NCI-H460 (cell line): ENCODE measurements at places on chromosomes 3 and 15. TPM values are rescaled to one million over a fixed set of nuclear protein-coding genes. Genes with fewer than 3 reads are reported as not detected.
A peak's percentile ranks its signal among the peaks of the same experiment; 100 is the strongest.

GOLGA8R gene
- total RNA-seq, result 0.81 and 1.2 TPM in 2 replicates

ABHD17C gene
- total RNA-seq, result 6.7 and 7.8 TPM in 2 replicates

GRCh38 chr15:98727115-98728040, 79.0 kb downstream of the IGF1R start:
- peak; percentile 80 for DNase-seq

- DNase-seq, result peak; percentile 7
Observed at GRCh38 chr3:192188218-192188835, 539.0 kb downstream of the FGF12 start.

EEF1AKMT4 gene
- 15.1 and 15.8 TPM in 2 replicates for total RNA-seq

DNA sequence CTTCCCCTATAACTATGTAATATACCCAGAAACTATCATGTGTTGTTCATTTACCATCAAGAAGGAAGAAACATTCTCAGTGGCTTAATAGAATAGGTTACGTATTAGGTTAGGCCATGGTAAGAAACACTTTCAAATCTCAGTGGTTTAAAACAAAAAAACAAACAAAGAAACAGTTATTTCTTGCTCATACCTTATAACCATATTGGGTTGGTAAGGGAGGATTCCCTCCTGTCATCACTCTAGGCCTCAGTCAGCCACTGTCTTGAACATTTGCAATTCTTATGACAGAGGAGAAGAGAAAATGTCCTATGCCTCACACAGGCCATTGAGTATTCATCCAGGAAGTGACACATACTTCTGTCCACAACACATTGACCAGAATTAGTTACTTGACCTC, 727.7 kb upstream of the NECTIN3 start:
- no peak for DNase-seq

USP50 gene
- total RNA-seq, result not detected in 2 replicates

GRCh38 chr3:117016378-117016777, 306.8 kb downstream of the TUSC7 start:
- no peak for DNase-seq

EFHB gene
- total RNA-seq, result 0.35 and 0.72 TPM in 2 replicates

GRCh38 chr15:78302579-78303312, 3.3 kb upstream of the SKIC8 start:
- no peak for DNase-seq

SNRPN gene
- total RNA-seq, result 222 and 226 TPM in 2 replicates

GRCh38 chr15:36707884-36708435, 128.5 kb downstream of the CDIN1 start:
- DNase-seq, result no peak

UROC1 gene
- not detected in 2 replicates for total RNA-seq

CIAO2A gene
- total RNA-seq, result 126 and 150 TPM in 2 replicates

DNA sequence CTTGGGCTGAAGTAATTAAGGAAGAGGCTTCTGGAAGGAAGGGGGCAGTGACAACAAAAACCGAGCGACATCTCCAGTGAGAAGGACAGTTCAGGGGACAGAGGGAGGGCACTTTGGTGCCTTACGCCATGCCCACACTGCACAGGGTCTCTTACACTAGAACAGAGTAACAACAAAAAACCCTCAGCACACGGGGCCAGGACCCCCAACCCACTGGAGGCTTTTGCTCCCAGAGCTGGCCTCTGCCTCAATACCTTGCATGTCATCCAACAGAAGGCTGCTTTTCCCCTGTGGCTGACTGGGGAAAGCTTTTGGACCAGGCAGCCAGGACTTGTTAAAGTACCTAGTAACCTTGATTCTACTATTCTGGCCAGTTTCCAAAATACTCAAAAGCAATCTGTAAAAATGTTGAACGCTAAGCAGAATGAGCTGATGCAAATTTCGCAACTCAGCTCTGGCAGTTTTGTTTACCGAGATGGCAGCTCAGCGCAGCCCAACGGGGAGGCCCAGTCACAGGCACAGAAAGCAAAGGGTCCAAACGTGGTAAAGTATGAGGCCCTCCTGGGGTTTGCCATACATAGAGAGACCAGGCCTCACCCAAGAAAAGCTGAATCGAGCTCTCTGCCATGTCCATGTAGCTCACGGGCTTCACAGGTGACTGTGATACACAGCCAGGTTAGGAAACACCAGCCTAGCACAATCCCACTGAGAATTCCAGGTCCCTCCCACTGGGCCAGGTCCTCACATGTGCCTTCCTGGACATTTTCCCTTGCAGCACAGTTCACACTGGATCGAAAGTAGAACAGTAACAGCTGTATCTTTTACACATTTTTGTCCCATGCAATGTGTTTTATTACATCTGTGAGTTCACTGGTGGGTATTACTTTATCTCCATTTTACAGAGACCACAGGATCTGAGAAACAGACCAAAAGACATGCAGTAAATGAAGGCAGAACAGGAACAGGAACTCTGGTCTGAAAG, 6.0 kb downstream of the CHCHD4 start:
- no peak for DNase-seq

GRCh38 chr3:172107403-172107802, 68.0 kb downstream of the FNDC3B start:
- DNase-seq, result no peak

DNA sequence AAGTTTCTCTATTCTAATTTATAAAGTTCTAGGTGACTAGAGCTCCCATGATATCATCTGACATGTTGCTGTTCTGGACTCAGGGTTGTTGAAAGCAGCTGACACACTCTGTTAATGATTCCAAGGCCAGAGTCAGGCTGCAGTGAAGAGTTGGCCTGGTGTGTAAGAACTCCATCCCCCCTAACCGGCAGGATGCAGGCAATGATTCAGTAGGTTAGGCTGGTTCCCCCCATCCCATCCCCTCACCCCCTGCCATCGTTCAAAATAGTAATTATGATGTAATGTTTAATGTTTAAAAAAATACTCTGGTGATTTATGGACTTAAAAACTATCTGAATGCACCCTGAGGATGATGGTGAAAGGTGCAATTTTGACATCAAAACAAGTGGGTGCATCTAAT, 4.6 kb upstream of the TRIM71 start:
- no peak for DNase-seq

DNA sequence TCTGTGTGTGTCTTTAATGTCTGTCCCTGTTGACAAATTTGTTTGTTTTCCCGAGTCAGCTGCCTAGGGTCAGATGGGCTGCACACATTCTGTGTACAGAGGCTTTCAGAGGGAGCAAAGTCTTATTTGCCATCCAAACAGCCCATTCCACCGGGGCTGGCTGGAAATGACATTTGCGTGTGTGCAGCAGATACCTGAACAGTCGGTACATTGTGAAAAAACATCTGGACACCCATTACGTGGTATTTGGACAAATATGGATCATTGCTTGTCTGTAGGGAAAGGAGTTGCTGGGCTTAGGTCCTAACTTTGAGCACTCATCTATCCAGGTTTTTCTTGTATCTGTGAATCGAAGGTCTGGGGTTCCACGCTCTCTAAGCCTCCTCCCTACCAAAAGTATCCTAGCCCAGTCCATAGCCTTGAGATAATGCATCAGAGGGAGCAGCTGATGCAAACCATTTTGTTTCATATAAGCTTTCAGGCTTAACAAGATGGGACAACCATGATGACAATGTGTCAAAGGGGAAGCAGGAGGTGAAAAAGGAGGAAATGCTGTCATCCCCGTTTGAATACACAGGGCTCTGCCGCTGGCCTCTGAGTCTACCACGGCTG, 22.2 kb upstream of the CMTM8 start:
- no peak for DNase-seq

DNA sequence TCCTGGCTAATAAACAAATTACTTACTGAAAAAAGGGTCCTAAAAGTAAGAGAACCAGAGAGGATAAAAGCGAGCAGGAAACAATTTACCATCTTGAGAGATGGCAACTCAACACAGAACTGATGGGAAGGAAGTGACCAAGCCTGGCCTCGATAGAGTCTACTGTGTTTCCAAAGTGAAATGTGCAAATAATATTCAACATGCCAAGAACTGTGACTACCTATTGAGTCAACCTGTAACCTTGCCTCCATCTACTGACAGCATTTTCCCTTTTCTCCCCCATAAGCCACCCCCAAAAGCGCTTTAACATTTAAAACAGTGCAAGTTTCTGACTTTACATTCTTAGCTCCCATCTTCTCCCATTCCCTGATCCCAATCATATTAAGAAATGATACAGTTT, 75.4 kb upstream of the PSMD6 start:
- no peak for DNase-seq

ATP13A5 gene
- total RNA-seq, result not detected in 2 replicates

- DNase-seq, result peak; percentile 58
Observed at GRCh38 chr3:111739311-111739911, 119.7 kb upstream of the PHLDB2 start.

DNA sequence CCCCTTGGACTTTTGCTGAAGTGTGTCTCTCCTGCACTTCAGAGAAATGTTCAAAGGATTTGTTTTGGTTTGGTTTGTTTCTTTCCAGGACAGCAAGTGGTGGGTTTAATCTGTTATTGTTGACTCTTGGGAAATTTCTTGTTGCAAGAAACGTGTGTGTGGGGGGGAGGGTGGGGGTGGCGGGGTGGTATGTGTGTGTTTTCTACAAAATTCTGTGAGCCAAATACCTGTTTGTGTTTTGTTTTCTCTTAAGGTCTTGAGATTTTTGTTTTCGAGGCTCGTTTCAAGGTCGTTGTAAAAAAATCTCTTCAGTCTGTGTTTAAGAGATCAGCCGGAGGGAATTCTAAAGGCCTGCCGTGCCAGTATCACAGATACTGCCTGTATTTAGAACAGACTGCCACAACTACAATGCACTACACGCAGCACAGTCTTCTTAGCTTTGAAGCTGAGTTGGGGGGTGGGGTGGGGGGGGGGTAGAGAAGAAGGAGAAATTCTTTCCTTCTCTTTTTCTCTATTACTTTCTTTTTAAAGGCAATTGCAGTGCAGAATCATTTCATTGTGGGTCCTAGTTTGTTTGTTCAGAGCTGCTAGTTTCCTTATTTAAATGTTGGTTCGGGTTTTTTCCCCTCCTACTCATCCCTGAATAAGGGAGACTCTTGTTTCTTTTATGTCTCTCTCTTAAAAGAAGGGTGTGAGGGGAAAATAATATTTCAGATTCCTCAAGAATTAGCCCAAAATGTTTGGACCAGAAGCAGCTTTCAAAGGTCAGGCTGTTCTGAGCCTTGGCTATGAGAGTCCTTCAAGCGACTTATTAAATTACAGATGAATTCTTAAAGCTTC, 1.4 kb upstream of the BCL6 start:
- DNase-seq, result no peak

- no peak for DNase-seq
Observed at GRCh38 chr15:47475336-47475735, 242.0 kb upstream of the SEMA6D start.
